ENCODE measurements at places on chromosomes 6 and 20. TPM values are rescaled to one million over a fixed set of nuclear protein-coding genes. Genes with fewer than 3 reads are reported as not detected.

DNA sequence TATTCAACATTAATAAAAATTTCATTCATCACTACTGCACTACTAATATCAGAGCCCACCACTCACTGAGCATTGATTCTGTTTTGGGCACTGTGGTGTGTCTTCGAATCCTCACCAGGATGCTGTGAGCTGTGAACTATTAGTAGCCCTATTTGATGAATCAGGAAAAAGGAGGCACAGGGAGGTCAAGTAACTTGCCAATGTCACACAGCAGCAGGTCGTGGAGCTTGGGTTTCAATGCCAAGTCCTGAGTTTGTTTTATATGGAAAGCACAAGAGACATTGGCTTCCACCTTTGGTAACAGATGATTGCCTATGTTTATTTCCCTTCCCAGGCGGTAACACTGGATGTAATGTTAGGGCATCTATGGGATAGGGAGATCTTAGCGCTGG, 15.0 kb downstream of the NQO2 start:
- DNase-seq = no peak

- no peak for DNase-seq
Measured at GRCh38 chr6:100462706-100463629, 1.8 kb downstream of the SIM1 start.

DNA sequence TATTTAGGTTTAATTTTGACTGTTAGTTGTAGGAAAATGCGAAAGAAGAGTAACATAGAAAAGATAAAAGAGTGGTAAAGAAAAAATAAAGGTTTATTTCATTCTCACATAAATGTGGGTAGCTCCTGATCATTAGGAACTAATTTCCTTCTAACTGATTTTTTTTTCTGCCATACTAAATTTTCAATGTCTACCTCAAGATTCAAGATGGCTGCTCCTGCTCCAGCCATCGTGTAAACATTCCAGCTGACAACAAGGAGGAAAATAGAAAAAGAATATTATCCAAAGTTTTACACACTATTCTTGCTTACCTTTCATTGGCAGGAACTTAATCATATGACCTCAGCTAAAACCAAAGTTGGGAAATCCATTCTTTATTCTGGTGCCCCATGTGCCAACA, 488.2 kb downstream of the LMBRD1 start:
- DNase-seq = no peak

- DNase-seq = peak; percentile 65
Measured at GRCh38 chr20:51306521-51307358, 235.8 kb downstream of the NFATC2 start.

DNA sequence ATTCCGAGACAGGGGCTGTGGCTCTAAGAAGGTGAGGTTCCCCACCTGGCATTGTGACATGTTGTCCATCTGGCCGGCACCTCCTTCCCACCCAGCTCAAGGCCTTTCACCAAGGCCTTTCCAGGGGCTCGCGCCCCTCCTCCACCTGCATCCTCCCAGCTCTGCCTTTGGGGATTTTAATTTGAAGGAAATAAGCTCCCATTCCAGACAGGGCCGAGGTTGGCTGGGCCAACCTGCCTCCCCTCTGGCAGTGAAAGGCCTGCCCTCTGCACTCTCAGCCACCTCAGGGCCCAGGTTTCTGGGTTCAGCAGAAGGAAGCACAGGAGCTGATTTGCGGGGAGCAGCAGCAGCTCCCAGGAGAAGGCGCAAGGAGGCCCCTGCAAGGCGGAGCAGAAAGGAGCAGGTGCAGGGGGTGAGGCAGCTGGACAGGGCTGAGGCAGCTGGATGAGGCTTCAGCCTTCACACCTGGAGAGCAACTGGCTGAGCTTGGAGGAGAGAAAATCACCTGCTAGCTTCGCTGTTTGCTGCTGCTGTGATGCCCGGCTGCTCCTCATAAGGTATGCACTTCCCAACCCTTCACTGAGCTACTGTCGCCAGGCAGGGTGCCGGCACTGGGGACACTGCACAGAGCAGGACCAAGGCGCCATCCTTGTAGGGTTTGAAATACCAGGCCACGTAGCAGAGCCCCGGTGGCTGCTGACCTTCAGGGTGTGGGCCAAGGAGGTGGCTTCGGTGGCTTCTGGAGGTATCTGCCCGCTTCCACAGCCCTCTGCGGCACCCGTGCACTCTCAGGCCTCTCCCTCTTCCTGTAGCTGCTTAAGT, 147.0 kb downstream of the SYNDIG1 start:
- no peak for DNase-seq

DNA sequence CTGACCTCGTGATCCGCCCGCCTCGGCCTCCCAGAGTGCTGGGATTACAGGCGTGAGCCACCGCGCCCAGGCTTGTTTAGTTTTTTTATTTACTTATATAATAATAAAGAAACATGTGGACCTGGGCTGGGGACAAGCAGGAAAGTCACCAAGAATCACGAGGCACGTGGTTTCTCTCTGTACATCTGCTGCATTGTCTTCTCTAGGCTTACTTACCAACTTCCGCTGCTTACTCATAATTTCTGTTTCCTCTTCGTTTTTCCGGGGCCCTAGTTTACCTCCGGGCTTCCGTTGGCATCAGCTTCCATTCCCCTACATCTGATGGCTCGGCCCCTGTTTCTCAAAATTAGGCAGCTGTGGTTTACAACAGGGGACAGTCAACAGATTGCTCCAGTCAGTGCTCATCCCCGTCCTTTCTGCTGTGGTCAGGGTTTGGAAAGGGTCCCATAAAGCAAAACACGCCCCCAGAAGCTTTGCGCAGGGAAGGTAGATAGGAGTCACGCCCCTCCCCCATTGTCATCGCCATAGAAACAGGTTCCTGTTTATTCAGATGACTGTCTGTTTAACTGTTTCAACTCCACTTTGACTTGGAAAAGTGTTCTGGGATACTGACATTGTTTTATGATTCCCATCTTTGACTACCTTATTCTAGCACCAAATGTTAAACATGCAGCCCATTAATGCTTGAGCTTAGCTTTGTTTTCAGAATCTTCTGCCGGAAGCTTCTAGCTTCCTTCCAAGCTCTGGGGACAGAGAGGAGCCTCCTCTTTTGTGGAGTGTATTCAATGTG, 31.9 kb upstream of the TXLNB start:
- peak; percentile 91 for DNase-seq

- DNase-seq = no peak
Measured at GRCh38 chr20:3377644-3378043, 29.8 kb downstream of the DNAAF9 start.

The AGER gene
- total RNA-seq = 77.3 TPM

The CASS4 gene
- total RNA-seq = 10.8 TPM

The RAB23 gene
- total RNA-seq = 1.4 TPM
